ENCODE measurements at places on chromosomes 12 and 14.
A peak's percentile ranks its signal among the peaks of the same experiment; 100 is the strongest.

- DNase-seq, result no peak
Measured at GRCh38 chr14:61211476-61212255, 69.5 kb downstream of the TMEM30B start.

GRCh38 chr14:69241577-69241976 is 18.4 kb upstream of the GALNT16 start:
- no peak for DNase-seq

- peak; percentile 80 for DNase-seq
Measured at GRCh38 chr12:132429946-132430643, 59.9 kb upstream of the FBRSL1 start.

DNA sequence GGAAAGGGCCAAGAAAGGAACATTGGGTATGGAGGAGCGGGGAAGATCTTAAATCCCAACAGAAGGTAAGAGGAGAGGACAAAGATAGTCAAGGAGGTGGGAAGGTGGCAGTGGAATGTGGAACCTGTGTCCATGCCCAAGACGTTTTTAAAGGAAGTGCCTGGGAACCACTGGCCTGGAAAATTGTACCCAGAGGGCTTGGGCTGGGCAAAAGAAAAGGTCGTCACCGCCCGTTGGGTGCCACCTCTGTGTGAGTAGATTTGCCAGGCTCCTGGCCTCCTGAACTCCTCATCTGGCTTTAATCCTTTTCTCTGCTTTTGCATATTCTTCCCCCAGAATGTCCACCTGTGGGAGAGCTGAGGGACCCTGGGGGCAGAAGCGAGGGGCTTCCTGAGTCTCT is 32.6 kb downstream of the JDP2 start:
- DNase-seq, result no peak

- peak; percentile 22 for DNase-seq
Measured at GRCh38 chr12:93127582-93128331, 198.7 kb upstream of the EEA1 start.

GRCh38 chr14:23931721-23932289 is 21.8 kb upstream of the DHRS4 start:
- DNase-seq, result no peak

DNA sequence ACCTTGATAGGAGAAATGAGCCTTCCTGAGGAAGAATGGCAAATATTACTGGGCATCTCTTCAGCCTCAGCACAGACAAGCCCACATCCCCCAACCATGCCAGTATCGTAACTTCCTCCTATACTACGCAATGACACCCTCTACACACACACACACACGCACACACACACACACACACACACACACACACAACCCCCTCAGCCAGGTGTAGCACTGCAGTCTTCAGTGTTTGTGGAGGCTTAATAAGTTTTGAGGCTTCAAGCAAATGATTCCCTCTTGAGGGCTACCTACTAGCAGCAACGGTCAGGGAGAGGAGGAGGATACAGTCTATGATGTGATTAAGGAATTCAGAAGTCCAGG is 1.6 kb downstream of the DGKA start:
- no peak for DNase-seq

Data from bone marrow (tissue), 2 donors.